Natural killer cell (primary cell): ENCODE measurements at places on chromosomes 2 and 18. TPM values are rescaled to one million over a fixed set of nuclear protein-coding genes. Genes with fewer than 3 reads are reported as not detected.

DNA sequence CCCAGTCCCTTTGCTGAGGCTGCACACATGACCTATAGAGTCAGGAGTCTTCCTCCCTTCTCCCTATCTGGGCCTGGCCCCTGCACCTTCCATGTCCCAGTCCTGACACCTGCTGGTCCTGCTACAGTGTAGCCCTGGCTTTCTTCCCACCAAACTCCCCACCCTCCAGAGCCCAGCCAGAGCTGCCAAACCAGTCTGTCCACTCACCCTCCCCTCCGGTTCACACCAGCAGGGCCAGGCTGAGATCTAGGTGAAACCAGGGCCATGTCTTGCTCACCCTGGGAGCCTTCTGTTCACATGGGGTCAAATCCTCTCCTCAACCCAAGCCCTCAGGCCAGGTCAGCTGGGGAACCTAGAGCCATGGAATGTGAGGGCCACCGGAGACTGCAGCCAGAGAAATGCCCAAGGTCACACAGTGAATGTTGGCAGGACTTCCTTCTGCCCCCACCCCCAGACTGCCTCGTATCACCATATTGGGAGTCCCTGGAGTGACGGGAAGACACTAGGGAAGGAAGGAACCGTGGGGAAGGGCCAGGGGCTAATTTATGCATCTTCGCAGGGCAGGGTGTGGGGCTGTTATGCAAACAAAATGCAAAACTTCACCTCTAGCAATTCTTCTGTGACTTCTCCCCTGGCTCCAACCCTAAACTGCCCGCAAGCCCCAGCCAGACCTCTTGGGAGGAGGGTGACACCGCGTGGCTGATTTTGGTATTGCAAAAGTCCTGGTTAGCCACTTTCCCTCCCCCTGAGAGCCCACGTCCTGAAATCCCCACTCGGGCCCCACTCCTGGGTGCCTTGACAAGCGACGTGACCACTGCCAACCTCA is 14.6 kb downstream of the TNS1 start:
- DNase-seq = peak; percentile 62

GRCh38 chr2:120613742-120614571 is 121.7 kb upstream of the GLI2 start:
- no peak for DNase-seq

- DNase-seq = no peak
These were observed 125.9 kb upstream of the RNF152 start for GRCh38 chr18:62018759-62019041.

DNA sequence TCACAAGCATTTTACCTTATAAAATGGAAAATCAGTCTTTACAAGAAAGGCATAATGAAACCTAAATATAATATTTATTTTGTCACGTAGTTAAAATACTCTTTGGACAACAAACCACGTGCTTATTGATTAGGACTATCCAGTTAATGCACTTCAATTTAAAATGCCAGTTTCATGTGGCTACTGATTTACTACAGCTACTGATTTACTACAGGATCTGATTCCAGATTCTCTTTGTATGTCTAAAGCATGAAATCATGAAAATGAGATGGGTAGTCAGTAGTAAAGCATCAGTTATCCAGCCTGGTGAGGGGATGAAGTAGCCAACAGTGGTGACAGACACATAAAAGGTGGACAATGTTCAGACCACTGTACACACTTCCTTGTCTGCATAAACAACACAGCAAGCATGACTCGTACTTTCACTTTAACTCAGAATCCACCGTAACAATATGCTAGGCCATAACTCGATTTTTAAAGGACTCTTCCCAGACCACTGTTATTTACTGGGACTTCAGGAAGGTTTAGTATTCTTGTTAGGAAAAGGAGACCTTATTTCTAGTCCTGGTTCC is 24.9 kb downstream of the ACAA2 start:
- no peak for DNase-seq

DNA sequence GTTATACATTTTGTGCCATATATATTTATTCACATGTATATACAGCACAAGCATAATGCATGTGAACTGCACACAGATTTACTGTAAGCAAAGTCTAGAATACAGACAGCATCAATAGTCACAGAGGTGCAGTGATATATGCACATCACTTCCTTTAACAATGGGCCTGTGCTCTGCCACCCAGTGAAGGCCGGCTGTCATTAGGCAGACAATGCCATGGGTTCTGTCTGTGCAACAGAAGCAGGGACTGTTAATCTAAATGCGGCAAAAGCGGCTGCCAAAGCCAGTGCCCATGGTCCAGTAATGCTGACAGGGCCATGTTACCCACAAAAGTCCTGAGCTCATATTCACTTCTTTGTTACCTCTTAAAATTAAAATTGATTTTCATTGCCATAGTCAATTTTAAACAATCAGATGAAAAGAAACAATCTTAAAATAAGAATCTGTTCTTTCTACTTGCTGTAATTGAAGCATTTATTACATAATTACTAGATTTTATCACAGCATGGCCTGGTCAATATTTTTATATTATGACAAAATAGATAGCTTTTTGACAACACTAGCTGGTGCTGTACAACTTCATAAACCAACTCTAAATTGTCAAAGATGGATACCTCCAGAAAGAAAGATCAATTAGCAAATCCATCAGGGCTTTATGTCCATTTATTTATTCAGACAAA is 232.0 kb downstream of the STK39 start:
- no peak for DNase-seq

GRCh38 chr18:710418-711300 is 1.8 kb downstream of the ENOSF1 start:
- DNase-seq = no peak

CBLN2 gene
- total RNA-seq = not detected

MC2R gene
- not detected for total RNA-seq
